ENCODE measurements at places on chromosomes 1 and 21.

GRCh38 chr1:117653732-117654492 is 48.1 kb downstream of the TENT5C start:
- DNase-seq, result no peak

GRCh38 chr1:17207966-17208418 is 3.1 kb downstream of the PADI1 start:
- no peak for DNase-seq

DNA sequence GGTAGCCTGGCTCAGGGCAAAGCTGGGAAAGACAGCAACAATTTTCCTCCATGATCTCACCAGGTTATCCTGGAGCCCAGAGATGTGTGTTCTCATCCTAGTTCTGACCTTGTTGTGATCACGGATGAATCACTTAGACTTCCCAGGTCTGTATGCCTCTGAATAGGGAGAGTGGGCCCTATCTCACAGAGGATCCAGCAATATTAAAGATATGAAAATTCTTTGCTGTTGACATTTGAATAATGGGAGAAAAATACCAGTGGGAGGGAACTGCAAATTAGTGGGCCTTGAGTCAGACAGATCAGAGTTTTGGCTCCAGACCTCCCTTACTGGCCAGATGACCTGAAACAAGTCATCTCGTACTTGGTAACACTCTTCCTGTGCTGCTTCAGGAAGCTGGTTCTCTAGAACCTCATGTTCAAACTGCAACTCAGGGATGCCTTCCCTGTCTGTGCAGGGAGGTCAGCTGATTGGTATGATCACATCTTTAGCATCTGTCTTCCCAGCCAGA is 32.8 kb upstream of the RNF19B start:
- no peak for DNase-seq

DNA sequence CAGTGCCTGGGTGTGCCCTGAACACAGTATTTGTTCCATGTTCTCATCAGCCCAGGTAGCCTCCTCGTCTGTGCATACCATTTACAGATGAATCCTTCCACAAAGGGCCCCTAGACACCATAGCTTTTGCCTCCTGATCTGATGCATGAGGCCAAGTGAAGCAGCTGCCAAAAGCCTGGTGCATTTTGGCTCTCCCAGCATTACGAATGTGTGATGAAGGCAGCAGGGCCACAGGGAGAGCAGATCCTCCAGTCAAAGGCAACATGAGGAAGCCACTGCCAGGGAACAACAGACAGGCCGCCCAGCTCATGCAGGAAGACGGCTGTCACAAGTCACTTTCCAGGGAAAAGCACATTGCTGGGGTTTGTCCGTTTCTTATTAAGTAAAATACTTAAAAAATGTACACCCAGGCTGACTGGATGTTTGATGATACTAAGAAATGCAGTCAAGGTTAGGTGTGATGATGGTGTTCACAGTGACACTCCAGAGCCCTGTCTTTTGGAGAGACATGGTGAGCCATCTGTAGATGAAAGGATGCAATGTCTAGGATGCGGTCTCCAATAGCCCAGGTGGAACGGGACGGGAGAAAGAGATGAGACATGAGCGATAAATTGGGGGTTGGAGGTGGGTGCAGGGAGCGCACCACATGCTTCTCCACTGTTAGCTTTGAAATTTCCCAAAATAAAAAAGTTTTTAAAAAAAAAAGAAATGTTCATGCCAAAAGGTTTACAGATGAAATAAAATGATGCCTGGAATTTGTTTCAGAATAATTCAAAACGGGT is 48.7 kb downstream of the NPHP4 start:
- DNase-seq, result no peak

GRCh38 chr21:16568661-16569060 is 838.9 kb downstream of the USP25 start:
- no peak for DNase-seq
